SJCRH30 (cell line): ENCODE measurements at places on chromosomes 13 and 19. TPM values are rescaled to one million over a fixed set of nuclear protein-coding genes. Genes with fewer than 3 reads are reported as not detected.

DNA sequence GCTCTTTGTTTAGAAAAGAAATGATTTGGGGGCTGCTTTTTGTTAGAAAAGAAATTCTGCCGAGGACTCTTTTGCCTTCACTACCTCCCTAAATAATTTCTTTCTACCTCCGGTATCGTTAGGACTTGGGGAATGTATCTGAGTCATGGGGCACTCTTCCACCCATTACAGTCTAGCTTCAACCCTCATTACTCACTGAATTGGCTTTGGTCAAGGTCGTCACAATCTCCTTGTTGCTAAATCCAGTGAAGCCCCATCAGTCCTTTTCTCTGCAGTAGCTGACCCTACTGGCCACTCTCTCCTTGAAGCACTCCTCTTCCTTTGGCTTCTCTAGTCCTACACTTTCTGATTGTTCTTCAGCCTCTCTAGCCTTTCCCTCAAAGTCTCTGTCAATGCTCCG, 34.0 kb downstream of the WDR87 start:
- DNase-seq: no peak

The FBXL3 gene
- total RNA-seq: 29.3 and 32.2 TPM in 2 replicates

The PRR19 gene
- 0.73 and 1.9 TPM in 2 replicates for total RNA-seq

- DNase-seq: no peak
Observed at GRCh38 chr13:34570698-34571353, 371.2 kb upstream of the NBEA start.

The LYL1 gene
- 0.08 TPM in 1 of 2 replicates, not detected in the other for total RNA-seq

GRCh38 chr19:5038631-5039271, 69.8 kb downstream of the KDM4B start:
- DNase-seq: no peak

The ZNF787 gene
- 24.7 and 24.8 TPM in 2 replicates for total RNA-seq

GRCh38 chr19:29547361-29547960, 21.7 kb downstream of the VSTM2B start:
- no peak for DNase-seq

GRCh38 chr13:50284540-50284939, 269.3 kb downstream of the KCNRG start:
- DNase-seq: no peak

GRCh38 chr13:39847336-39847735, 191.9 kb downstream of the COG6 start:
- DNase-seq: peak; percentile 56

DNA sequence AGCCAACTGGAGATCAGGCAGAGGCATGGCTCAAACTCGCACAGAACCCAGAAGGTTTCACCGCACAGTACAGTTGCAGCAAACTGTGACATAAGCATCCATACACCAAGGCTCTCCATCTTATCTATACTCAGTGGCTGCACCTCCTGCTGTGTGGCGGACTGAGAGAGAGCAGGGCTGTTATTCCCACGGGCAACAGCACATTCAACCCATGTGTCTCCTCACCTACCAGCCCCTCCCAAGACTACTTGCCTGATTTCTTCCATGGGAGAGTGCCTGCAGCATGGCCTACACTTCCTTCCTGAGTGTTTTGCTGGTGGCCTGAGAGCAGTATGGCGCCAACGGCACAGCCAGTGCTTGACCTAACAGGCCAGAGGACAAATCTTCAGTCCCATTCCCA, 1606.6 kb downstream of the SLITRK1 start:
- no peak for DNase-seq

GRCh38 chr13:113658836-113659235, 838 bp upstream of the ATP4B start:
- peak; percentile 1 for DNase-seq

The CABP5 gene
- not detected in 2 replicates for total RNA-seq

GRCh38 chr13:110773480-110773879, 60.0 kb downstream of the ING1 start:
- DNase-seq: no peak

- no peak for DNase-seq
Observed at GRCh38 chr13:95480131-95480545, 72.4 kb upstream of the CLDN10 start.

DNA sequence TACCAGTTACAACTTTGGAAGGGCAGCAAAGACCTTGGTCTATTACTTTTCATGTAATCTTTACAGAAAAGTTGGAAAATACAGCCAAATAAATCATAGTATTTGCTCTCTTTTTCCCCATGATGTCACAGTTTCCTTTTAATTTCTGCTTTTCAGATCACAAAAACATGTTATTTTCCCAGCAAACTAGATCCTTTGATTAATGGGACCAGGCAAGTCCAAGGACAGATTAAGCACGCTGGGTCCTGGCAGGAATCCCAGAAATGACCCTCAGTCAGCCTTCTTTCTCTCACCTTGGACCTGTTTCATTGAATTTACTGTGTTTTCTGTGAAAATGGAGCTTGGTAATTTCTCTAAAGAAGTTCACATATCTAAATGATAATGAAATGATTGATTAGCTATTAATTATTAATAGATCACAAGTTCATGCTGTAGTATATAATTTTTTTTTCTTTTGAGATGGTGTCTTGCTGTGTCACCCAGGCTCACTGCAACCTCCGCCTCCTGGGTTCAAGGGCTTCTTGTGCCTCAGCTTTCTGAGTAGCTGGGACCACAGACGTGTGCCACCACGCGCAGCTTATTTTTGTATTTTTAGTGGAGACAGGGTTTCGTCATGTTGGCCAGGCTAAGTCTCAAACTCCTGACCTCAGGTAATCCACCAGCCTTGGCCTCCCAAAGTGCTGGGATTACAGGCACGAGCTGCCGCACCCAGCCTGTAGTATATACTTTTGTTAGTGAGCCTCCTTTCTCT, 16.0 kb downstream of the SPATA13 start:
- peak; percentile 42 for DNase-seq

- no peak for DNase-seq
Observed at GRCh38 chr19:16366433-16367260, 42.0 kb downstream of the KLF2 start.

The NLRP5 gene
- total RNA-seq: not detected in 2 replicates

The SELENOV gene
- 0.15 and 0.32 TPM in 2 replicates for total RNA-seq

The PRODH2 gene
- total RNA-seq: not detected in 2 replicates

DNA sequence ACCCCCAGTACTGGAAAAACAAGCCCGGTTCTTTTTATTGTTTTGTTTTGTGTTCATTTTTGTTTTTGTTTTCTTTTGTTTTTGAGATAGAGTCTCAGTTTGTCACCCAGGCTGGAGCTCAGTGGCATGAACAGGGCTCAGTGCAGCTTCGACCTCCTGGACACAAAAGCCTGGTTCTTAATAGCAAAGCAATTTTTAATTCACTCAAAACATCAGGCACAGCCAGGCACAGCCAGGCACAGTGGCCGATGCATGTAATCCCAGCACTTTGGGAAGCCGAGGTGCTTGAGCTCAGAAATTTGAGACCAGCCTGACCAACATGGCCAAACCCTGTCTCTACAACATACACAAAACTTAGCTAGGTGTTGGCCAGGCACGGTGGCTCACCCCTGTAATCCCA, 30.7 kb downstream of the INSR start:
- DNase-seq: no peak

DNA sequence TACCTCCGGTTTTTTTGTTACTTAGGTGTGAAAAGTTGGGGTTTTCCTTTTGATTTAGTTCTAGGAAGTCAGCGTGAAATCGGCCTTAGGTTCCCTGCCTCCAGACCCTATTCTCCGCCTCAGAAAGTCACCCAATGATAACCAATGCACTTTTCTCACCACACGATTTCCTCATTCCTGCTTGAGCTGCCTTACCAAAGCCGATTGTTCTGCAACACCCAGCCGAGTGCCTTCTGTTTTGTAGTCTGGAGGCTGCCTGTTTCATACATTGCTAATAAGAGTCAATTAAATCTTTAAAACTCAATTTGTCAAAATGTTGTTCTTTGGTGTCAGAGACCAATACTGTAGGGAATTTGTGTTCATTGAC, 39.7 kb downstream of the GJA3 start:
- no peak for DNase-seq

- peak; percentile 67 for DNase-seq
Observed at GRCh38 chr19:39416152-39417120, 4.0 kb downstream of the PLEKHG2 start.

- no peak for DNase-seq
Observed at GRCh38 chr19:51664997-51665396, 18.4 kb upstream of the SIGLEC14 start.

DNA sequence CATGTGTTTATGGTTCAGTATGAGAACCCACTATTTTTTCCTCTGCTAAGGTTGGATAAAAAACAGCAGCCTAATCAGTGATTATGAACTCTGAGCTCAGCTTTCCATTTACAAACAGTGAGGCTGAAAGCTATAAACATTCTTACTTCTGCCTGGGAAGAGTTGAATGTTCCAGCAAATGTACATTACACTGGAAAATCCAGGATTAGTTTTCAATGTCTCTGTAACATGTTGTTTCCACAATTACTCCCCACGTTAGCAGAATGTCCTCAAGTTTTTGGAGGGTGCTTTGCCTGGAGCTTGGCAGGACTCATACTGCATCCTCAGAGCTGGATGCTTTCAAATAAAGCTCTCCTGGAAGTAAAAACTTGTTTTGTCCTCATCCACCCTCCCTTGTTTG, 150.4 kb downstream of the POSTN start:
- DNase-seq: no peak

- no peak for DNase-seq
Observed at GRCh38 chr13:93700115-93700514, 473.5 kb downstream of the GPC6 start.

DNA sequence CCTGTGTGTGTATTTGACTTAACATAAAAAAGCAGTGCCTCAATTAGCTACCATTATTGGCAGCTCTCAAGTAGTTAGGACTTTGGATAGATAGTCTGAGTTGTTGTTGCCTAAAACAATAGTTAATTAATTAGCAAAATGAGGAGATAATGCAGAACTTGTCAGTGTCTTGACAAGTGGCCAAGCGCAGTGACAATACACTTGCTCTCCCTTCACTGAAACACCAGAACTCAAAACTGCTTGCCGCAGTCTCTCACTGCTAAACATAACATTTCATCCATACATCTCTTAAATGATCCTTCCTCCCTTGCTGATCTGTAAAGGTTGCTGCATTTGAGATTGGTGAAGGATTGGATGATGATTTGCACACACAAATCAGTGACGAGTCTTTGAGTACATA, 61.7 kb downstream of the ARHGAP35 start:
- DNase-seq: no peak

DNA sequence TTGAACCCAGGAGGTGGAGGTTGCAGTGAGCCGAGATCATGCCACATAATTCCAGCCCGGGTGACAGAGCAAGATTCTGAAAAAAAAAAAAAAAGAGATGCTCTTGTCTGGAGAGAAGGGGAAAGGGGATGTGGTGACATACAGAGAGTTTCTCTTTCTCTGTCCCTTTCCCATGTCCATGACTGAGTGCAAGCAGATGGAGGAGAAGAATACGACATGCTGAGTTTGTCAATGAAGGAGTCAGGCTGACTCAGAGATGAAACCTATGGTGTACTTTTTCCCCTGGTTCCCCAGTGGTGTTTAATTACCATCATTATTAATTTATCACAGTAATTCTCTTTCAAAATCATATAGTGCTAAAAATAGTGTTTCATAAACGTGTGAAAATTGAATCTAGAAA, 448.8 kb downstream of the FOXO1 start:
- no peak for DNase-seq

DNA sequence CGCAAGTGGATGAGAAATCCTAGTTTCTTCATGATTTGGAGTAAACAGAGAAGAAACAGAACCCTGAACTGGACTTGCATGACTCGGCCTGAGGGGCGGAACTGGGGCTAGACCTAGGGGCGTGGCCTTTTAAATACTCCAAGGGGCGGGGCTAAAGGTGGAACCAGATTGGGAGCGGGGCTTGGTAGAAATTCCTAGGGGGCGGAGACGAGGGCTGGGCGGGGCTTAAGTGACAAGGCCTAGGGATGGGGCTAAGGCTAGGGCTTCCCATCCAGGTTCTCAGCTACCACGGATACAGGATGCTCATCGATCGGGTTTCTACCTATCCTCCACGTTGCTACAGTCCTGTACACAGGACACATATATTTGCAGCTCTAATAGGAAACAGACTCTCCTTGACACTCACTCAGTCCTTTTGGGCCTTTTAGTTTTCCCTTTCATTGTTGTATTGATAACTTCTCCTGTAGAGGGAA, 372 bp upstream of the ZNF699 start:
- DNase-seq: peak; percentile 96

GRCh38 chr19:55484593-55485438, at the start of gene NAT14:
Gene NAT14 (plus strand): TSS chr19:55485188. CDS start chr19:55485709, 521 bp downstream.
- DNase-seq: peak; percentile 77

The MAB21L1 gene
- 13.4 and 14.0 TPM in 2 replicates for total RNA-seq

The POU2F2 gene
- total RNA-seq: 0.10 and 0.16 TPM in 2 replicates

DNA sequence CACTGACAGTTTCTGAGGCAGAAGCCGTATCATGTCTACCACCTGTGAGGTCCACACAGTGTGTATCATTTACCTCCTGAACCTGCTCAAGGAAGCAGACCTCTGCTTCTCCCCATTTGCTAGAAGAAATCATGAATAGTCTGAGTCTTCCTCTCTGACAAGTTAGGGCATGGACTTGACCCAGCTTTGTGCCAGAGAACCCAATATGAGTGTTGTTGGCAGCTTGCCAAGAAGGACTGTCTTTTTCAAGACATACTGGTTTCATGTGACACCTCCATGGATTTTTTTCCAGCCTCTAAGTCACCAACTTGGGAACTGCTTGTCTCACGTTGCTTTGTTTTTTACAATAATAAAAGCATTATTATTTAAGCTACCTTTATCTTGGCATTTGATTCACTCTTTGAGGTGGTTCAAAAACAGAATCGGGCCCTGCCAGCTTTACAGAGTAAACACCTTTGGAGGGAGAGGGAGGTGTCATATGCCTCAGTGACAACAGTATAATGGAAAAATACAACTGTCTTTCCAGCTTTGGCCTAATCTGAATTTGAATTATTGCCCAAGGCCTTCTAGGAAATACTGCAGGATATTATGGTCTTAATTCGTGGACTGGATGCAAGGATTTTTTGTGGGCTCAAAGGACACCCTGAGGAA, 9.6 kb downstream of the ZNF211 start:
- peak; percentile 32 for DNase-seq

The ZNF850 gene
- total RNA-seq: 24.0 and 28.6 TPM in 2 replicates

DNA sequence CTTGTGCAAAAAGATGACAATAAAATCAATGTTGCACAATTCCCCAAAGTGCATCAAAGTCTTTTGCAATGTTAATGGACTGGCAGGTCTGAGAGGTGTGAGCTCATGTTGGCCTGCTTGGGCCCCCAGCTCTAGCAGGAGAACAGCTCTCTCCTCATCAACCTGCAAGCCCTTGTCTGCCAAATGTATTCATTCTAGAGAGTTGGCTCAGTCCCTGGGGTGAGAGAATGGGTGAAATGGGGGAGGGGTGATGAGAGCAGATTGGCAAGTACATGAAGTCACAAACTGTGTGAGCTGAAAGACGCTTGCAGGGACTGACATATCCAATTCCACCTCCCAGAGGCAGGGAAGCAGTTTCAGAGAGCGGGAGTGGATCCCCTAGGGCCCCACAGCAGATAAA, 465.1 kb upstream of the ZNF507 start:
- no peak for DNase-seq

DNA sequence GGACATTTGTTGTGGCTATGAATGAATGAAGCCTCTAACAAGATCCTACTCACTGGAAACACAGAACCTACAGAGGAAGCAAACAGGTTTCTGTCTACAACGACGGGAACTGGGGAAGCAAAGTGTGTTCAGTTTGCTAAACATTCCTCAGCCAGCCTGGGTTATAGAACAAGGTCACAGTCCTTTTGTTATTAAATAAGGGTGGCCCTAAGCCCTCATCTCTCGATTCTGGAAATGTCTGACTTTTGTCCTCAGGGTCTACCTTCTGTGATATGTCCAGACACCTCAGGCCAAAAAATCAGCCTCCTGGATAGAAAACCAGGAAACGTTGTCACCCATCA, 64.6 kb upstream of the ARHGEF7 start:
- no peak for DNase-seq
